ENCODE measurements at places on chromosomes 3 and 15.

- DNase-seq, result no peak
Measured at GRCh38 chr3:106212665-106213222, 343.9 kb upstream of the CBLB start.

DNA sequence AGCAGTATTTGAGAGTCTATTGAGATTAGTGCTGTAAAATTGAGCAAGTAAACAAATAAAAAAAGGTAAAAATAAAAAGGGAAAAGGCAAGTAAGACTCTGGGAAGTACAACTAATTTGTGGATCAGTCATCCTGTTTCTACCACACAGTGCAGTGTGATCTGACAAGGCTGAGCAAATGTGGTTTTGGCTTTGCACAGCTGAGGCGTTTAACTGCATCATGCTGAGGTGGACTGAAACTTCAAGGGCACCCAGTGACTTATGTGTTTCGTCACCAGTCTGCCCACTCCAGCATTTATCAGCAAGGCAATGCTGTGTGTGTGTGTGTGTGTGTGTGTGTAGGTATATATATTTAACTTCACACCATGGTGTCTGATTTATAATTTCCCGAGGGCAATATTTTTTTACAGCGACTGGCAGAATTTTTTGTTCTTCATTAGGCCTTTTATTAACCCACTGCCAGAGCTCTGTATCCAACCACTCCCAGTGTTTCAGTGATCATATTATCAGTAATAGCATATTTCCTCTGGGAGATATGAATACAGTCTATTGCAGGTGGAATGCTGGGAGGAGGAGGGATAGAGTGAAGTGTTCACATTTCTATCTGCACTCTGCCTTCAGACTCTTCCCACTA, 131.5 kb upstream of the SATB1 start:
- DNase-seq, result peak; percentile 43

- no peak for DNase-seq
Measured at GRCh38 chr3:160575589-160575988, 10.2 kb upstream of the KPNA4 start.

DNA sequence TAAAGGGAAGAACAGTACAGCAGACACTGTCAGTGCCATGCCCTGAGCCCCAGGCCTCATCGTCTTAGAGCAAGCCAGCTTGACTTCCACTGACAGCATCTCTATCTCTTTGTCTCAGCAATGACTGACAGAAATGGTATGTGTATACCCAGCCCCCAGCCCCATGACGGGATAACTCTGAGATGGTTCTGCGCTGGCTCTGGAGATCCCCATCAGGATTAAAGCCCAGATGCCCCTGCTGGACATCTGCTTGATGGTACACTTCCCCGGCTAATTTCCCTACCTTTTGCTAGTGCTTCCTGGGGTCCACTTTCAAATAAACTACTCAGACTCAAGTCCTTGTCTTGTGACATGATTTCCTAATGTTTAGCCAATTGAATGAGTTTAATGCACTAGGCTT, 7.6 kb downstream of the NMNAT3 start:
- DNase-seq, result no peak

DNA sequence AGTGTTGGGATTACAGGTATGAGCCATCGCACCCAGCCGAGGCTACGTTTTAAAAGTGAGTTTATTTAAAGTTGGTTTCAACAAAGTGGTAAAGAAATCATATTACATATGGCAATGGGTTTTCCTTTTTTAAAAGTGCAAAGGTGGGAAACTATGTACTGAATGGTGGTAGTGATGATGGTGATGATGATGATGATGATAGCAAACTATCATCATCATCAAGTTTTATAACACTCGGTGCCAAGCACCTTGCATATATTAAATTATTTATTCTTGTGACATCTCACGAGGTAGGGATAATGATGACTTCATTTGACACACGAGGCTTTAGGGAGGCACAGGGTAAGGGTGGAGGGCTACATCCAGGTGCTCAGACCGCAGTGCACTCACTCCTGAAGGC, 64.3 kb downstream of the BDH1 start:
- no peak for DNase-seq

Measured in stimulated activated CD8-positive, alpha-beta memory T cell treated with anti-CD3 and anti-CD28 coated beads, Interleukin-7, amount 100 ng/mL, for 24 hours (primary cell).